ENCODE measurements at places on chromosomes 2 and 18.

DNA sequence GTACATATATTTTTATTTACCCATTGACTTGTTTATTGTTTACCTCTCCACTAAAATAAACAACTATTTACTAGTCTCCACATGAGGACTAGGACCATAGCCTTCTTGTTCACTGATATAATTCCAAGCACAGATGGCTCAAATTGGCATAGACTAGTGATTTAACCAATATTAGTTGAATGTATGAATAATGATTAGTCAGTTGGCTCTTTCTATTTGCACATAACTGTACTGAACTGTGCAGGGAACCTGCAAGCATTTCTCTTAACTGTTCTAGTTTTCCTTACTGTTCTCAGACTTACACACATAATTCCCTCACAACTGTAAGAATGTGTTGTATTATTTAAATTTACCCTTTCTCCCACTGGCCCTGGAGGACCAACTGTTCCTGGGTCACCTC, 91.9 kb downstream of the COL3A1 start:
- DNase-seq, result no peak

GRCh38 chr2:8983571-8983970, 19.9 kb downstream of the MBOAT2 start:
- no peak for DNase-seq

- DNase-seq, result no peak
Measured at GRCh38 chr18:14974088-14974487, 226.1 kb downstream of the ANKRD30B start.

DNA sequence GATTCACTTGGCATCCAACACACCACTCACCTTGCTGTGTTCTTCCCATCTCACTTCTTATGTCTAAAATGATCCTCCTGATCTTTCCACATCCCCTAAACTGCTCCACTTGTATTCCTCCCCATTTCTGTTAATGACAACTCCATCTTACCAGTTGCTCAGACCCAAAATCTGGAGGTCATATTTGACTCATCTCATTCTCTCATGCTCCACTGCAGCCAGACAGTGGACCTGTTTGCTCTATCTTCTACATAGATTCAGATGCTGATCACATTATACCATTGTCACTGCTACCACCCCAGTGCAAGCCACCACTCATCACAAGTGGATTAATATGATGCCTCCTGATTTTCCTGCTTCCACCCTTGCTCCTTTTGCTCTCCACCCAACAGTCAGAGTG, 7.9 kb upstream of the NABP1 start:
- DNase-seq, result no peak

DNA sequence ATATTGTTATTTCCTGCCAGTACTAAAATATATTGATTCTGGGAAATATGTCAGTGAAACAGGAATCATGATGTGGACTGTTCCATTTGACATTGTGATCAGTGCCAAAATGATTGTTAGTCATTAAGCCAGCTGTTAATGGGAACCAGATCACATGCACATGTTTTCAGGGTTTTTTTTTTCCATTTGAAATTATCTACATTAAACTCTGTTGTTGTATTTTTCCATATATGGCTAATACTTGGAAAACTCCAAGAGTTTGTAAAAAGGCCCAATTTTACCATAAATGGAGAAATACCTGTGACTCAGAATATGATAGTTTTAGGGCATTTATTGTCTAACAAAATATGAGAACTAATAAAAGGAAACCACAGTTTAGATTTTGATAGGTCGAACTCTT, 13.4 kb downstream of the ITGAV start:
- DNase-seq, result no peak

GRCh38 chr2:73985308-73986084, 786 bp downstream of the TET3 start:
- no peak for DNase-seq

GRCh38 chr2:69601179-69601612, 42.3 kb downstream of the AAK1 start:
- DNase-seq, result peak; percentile 55

All from HTR-8/SVneo (cell line).